ENCODE measurements at places on chromosomes 5 and 9.

- DNase-seq, result no peak
These were observed 345.4 kb upstream of the MEF2C start for GRCh38 chr5:89228355-89228754.

DNA sequence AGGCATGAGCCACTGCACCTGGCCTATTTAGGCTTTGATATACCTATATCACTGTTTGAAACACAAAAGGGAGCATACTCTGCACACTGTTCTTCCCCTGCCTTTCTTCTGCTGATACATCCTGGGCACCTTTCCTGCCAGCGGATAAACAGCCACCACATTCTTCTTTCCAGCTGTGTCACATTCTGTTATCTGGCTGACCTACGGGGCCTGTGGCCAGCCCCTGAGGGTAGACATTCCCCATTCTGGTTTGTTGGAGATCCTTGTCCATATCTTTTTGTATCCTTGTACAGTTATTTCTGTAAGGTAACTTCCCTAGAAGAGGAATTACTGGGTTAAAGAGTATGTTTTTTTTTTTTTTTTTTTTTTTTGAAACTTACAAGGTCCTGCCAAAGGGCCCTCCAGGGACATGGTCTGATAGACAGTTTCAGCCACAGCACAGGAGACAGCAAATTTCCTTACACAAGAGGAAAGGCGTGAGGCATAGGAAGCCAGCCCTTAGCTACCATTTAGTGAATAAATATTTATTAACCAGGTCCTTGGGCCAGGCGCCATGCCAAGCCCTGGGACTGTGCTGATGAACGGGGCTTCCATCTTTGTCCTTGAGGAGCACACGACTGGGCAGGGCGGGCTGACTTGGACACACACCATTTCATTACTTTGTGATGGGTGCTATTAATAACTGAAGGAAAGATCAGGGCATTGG lies 57.8 kb downstream of the ERGIC1 start:
- no peak for DNase-seq

DNA sequence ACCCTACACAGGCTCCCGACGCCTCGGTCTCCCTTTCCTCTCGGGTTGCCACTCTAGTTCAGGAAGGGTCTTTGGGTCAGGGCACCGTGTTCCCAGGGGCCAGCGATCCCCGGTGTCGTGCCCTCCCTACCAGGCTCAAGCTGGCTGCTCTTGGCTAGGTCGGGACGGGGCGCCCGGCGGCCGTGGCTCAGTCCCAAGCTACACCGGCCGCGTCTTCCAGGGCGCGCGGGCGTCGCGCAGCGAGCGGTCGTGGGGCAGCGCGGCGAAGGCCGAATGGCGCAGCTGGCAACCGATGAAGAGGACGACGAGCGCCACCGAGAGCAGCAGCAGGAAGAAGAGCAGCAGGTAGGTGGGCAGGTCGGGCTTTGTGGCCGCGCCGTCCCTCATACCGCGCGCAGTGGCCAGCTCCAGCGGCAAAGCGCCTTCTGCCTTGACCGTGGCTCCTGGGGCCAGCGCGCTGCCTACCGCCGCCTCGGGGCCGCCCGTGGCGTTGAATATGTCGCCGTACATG lies 892 bp downstream of the SMIM32 start:
- DNase-seq, result no peak

DNA sequence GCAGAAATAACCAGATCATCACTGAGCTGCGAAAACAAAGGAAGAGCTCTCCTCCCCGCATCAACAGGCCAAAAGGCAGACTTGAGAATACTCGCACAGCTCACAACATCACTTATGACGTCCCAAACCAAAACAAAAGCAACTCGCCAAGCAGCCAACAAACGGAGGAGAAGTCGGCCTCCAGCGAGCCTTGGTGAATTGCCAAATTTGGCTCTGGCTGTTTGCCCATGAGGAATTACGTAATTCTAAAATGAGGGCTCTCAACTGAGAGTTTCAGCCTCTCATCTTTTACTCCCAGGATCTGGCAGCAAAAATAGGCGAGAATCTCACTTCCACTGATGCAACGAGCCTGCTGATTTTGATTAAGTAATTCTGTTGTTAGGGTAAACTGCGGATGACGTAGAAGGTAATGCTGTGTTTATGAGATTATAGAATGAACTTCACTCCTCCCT lies 51.7 kb upstream of the SEMA6A start:
- DNase-seq, result no peak

DNA sequence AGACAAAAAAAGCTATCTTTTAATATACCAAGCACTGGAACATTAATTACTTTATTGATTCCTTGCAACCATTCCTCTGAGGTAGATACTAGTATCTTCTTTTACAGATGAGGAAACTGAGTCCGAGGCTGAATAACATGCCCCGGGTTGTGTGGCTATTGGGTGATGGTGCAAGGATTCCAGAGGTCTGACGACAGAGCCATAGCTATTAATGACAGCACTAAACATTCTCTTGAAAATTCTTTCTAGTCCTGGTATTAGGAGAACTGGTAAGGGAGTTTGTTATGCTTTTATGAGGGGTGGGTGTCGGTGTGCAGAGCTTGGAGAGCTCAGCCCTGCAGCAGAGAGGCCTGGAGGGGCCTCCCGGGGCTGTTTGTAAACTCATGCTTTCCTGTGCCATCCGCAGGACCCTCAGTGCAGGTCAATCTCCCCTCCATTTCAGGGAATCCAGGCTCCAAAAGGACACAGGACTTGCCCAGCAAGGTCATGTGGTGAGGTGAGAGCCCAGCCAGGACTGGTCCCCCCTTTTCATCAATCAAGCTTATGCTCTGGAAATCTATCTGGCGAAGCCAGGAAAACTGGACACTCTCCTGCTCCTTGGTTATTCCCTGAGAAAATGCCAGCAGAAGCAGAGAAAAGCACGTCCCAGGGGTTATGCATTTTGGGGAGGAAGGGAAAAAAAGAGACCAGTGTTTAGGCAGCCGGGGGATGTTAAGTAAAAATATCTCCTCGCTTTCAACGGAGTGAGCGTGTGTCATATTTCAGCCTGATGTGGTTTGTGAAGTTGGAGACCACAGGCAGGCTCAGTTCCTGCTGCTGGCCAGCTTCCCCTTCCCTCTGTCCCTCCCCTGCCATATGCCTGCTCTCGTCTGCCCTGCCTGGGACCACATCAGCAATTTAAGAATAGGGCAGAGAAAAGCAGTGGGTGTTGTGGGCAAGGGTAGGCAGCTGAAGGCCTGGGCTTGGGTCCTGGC lies 3.7 kb downstream of the GSN start:
- DNase-seq, result no peak

GRCh38 chr5:146111409-146111808 lies 6.0 kb upstream of the PLAC8L1 start:
- DNase-seq, result no peak

DNA sequence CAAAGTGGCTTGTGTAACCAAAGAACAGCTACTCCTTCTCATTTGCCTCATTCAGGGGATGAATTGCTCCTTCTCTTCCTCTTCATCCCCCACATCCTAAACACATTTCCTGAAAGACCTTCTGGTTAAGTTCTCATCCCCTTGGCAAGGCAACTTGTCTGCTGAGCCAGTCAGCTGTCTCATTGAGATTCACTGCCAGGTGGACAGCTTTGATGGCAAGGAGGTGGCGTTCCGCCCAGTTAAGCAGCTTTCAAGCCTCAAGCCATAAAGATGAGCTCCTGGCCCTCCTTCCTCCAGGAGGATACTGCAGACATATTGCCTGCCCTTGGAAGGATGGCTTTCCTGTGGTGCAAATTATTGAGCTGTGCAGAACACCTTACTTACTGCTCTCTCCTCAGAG lies 448.6 kb upstream of the MPDZ start:
- DNase-seq, result no peak

GRCh38 chr5:54401515-54401914 lies 54.0 kb upstream of the HSPB3 start:
- DNase-seq, result no peak

GRCh38 chr9:81814794-81815464 lies 113.3 kb upstream of the SPATA31D4 start:
- no peak for DNase-seq

DNA sequence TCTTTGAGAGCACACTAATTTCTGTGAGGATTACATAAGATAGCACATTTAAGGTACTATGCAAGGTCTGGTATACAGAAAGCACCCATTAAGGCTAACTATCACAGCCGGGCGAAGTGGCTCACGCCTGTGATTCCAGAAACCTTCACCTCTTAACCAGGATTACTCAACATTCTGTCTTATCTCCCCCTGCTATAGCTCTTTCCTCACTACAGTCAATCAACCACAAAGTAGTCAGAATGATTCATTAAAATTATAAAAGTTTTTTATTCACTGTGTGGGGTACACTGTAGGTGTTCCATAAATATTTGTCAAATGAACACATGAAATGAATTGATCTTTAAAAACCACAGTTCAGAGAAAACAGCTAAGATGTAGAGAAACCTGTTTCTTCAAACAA lies 48.7 kb downstream of the CHD1 start:
- no peak for DNase-seq

GRCh38 chr5:40877371-40877988 lies 31.8 kb upstream of the C7 start:
- DNase-seq, result no peak

GRCh38 chr5:114097570-114097969 lies 264.3 kb upstream of the KCNN2 start:
- DNase-seq, result no peak

DNA sequence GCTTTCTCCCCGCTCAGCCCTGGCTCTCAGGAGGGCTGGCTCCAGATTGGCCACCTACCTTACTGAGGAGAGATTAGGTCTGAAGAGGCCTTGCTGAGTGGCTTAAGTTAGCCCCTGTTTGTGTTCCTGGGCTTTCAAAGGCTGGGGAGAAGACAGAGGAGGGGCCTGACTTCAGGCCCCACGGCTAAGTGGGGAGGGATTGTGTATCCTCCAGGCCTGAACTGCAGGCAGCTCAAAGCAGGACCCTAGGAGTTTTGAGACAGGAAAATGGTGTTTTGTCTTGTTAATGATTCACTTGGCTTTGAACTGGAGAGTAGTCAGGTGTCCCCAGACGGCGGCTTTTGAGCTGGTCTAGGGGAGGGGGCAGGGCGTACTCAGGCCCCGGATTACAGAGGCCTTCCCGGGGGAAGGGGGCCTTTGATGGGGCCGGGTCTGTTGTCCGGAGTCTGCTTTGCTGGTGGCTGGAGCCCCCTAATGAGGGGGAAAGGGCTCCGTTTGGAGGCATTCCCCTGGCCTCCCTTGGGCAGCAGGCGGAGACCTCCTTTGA lies 162.0 kb upstream of the SMIM23 start:
- no peak for DNase-seq

GRCh38 chr9:5112646-5113045 lies 72.8 kb downstream of the INSL6 start:
- no peak for DNase-seq

DNA sequence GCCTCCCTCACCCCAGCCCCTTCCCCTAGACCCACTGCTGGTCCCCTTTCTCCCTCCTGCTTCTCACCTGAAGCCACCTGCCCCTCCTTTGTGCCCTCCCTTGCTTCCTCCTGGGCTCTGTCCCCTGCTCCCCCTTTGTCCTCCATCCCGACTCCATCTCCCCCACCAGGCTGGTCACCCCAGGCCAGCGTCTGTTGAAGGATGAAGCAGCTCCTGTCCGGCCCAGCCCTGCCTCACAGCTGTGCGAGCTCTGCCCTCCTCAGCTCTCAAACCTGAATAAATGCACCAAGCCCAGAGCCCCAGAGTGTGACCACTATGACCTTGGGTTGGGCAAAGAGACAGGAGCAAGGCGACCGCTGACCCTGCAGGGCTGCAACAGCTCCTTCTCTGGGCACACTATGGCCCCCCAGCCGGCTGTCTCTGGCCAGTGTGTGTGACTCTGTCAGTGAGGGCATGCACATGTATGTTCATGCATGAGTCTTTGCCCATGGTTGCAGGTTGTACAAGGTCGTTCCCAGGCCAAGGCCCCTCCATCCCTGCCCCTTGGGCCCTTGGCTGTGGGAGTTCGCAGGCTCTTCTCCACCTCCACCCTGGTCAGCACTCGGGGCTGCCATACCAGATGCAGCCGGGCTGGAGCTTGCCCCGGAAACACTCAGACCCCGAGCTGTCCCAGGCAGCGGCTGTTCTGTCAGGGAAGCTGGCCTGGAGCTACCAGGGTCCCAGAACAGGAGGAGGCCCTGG lies 3.3 kb downstream of the LCN12 start:
- no peak for DNase-seq

DNA sequence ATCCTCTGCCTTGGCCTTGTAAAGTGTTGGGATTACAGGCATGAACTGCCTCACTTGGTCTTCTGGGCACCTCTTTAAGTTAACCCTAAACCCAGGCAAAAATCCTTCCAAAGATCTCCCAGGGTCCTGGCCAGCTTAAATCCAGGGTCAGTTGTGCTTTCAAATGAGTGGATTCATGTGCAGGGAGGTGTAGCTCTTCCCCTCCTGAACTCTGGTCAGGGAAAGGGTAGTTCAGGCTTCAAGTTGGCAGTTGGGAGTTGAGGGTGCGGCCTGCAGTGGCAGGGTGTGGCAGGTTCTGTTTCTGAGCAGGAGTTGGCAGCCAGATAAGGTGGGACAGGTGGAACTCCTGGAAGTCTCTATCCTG lies 3.6 kb downstream of the HNRNPAB start:
- no peak for DNase-seq

DNA sequence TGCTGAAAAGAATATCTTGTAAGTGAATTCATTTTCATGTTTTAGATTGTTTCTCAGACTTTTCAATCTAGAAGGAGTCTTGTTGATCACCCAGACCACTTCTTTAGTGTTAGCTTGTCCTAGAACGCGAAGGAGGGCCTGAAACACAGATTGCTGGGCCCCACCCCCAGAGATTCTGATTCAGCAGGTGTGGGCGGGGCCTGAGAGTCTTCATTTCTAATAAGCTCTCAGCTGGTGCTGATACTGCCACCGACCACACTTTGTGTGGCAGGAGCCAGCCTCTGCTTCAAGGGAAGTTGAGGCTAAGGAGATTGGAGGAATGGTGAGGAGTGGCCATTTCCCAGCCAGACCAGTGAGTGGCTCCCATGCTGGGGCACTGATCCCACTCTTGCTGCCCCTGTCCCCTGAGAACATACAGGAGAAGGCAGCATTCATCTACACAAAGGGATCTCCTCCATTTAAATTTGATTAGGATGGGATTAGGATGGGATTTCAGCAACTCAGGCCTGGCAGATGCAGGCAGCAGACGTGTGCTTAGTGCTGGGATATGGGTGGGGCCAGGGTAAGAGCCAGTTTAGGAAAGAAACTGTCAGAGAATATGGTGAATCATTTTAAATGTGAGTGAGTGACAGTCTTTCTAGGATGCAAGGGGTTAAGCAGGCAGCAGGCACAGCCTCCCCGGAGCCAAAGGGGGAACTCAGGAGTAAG lies 35.9 kb downstream of the ZNF618 start:
- no peak for DNase-seq

DNA sequence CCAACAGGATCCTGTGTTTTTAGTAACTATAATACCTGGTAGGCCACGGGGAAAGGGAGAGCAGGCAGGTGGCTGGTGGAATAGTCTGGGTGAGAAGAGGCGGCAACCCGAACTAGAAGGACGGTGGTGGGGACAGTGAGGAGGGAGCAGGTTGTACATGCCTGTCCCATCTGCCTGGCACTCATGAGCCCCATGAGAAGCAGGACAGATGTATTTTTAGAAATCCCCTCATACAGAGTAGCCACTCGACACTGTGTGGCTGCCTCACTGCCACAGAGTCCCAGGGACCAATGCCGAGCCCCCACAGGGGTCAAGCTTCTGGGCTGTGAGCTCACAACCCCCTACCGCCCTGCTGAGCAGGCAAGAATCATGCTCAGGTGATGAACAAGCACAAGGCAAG lies 136.6 kb downstream of the SEC61B start:
- no peak for DNase-seq

- no peak for DNase-seq
These were observed 17.7 kb downstream of the RFESD start for GRCh38 chr5:95664204-95664786.

- DNase-seq, result no peak
These were observed 377.8 kb upstream of the ADAMTS16 start for GRCh38 chr5:4762316-4762715.

- no peak for DNase-seq
These were observed 4.3 kb upstream of the AGPAT2 start for GRCh38 chr9:136691316-136692184.
